ENCODE measurements at places on chromosomes 2 and 18.
A peak's percentile ranks its signal among the peaks of the same experiment; 100 is the strongest.

DNA sequence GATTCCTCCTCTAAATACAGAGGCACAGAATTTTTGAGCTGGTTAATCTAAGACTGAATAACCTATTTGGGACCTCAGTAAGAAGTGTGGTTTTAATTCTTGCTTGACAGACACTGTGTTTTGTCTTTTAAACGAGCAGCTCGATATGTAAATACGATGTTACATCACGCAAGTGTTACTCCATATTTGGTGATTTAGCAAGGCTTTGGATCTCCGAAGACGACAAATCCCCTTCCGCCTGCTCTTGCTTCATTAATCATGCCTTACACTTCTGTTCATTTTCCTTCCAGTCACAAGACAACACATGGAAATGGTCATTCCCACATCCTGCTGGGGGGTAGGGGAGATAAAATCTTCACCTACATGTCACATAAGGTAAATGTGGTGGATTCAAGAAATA lies 9.4 kb downstream of the BCL11A start:
- no peak for DNase-seq

GRCh38 chr2:205857520-205858237 lies 175.4 kb downstream of the NRP2 start:
- no peak for DNase-seq

- peak; percentile 30 for DNase-seq
Measured at GRCh38 chr2:230866756-230867523, 2.2 kb downstream of the ITM2C start.

GRCh38 chr2:97747285-97747684 lies 33.9 kb downstream of the ZAP70 start:
- no peak for DNase-seq

GRCh38 chr2:163253621-163254285 lies 415.2 kb upstream of the KCNH7 start:
- DNase-seq: no peak

DNA sequence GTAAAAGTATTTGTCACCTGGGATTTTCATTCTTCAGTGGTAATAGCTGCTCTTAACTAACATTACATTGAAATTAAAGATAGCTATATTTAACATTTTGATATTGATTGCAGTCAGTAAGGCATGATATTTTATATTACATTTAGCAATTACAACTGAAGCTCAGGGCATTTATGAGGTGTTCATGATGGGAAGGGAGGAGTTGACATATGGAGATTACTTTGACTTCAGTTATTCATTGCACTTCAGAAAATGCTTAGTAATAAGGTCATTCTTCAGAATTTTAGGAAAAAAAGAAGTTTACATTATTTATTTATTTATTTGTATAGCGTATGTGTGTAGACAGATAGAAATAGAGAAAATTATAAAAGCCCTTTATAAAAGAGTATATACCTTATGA lies 352.0 kb downstream of the GALNT13 start:
- DNase-seq: no peak

- DNase-seq: no peak
Measured at GRCh38 chr2:218567797-218568189, 358 bp downstream of the USP37 start.

- DNase-seq: no peak
Measured at GRCh38 chr2:7226501-7226900, 309.3 kb downstream of the RNF144A start.

DNA sequence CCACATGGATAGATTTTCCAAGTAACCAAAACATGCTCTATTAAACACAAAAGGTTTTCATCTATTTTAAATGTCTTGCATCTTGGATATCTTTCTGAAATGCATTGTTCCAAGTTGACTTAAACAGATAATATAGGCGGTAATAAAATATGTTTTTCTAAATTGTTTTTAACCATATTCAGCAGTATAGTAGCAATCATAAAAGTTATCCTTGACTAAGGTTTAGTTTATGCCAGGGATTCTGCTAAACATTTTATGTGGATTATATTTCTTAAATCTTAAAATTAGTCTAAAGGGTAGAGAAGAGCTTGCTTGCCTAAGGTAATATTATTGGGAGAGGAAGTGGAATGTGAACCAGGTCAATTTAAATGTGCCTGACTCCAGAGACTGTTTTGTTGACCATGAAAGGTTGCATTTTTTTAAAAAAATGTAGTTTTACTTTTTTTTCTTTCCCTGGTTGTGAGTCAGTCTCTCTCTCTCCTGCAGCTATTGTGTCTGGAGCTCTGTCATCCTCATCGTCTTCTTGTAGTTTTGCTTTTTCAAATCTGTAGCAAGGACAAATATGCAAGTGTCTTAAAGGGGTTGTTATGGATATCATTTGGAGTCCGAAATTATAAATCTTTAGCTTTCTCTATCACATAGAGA lies 309.1 kb upstream of the COL3A1 start:
- peak; percentile 44 for DNase-seq

DNA sequence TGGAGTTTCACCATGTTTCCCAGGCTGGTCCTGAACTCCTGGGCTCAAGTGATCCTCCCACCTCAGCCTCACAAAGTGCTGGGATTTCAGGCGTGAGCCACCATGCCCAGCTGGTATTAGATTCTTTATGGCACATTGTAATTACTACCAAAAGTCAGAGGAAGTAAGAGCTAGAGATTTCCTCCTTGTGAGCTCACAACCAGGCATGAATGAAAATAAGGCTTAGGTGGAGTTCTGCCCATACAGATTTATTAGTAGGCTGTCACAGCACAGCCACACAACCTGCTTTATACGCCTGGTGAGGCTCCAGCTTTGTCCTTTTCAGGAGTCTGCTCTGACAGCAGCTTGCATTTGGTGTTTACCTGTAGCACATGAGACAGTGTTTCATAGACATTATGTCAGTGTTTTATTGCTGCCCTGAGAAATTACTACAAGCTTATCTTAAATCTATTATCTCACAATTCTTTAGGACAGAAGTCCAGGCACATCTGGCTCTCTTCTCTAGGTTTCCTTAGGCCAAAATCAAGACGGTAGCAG lies 156.6 kb downstream of the TANC1 start:
- DNase-seq: peak; percentile 24

DNA sequence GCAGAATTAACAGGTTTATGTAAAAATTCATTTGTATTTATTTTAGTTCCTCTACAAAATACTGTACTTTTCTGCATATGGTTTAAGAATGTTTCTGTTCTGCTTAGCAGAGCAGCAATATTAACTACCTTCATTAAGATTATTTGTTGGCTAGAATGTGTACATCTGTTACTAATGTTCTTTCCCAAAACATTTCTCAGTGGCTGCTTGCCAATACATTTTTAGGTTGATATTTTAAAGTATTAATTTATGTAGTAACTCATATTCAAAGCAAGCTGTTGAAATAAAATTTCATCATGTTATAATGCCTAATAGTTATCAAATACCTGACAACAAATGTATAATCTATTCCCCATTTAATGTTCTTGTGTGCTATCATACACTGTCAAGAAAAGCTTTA lies 40.3 kb downstream of the PRKD3 start:
- DNase-seq: peak; percentile 35

- DNase-seq: no peak
Measured at GRCh38 chr2:140440815-140441214, 1660.6 kb upstream of the NXPH2 start.

GRCh38 chr18:63224630-63225029 lies 94.9 kb downstream of the BCL2 start:
- no peak for DNase-seq
